T47D (cell line): ENCODE measurements at places on chromosomes 5 and 9.

DNA sequence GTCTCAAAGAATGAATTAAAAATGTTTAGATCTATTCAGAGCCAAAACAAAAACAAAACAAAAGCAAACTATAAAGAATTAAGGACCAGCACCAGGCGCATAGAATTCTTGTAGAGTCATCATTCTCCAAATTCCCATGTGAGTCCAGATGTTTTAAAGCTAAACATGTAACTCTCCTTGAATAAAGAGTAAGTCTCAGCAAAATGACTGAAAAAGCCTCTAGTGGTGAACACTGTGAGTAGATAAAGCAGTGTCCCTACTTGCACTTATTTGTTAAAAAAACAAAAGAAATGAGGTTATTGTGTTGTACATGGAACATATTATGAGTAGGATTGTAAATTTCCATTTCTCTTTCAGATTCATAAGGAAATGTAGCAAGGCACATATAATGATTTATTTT is 44.0 kb downstream of the NNT start:
- DNase-seq: no peak

DNA sequence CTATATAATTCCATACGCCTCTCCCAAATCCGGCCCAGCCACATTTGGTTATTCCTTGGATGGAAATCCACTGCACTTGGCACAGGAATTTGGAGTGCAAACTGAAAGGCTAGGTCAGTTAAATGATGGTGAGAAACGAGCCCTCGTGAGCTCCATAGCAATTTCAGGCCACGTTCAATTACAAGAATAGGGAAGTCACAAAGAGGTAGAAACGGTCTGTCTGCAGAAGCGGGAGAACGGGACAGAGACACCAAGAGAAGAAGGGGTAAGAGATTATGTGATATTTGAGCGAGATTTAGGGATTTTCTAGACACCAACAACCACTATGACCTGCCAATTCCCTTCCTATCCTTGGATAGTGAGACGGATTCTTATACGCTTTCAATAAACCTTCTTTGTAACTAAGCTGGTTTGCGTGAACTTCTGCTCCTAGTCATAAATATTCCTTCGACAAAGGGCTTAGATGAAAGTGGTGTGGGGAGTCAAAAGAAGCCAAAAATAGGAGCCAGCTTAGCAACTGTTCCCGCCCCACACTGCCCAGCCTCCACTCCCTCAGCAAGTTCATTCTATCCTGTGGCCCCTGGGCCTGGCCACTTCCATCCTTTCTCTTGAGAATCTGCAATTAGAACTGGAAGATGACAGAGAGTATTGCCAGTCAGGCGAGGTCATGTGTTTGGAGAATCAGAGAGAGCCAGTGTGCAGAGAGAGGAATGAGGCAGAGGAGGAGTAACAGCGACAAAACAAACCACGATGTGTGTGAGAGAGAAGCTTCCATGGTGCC is 118.4 kb downstream of the ZNF608 start:
- no peak for DNase-seq

DNA sequence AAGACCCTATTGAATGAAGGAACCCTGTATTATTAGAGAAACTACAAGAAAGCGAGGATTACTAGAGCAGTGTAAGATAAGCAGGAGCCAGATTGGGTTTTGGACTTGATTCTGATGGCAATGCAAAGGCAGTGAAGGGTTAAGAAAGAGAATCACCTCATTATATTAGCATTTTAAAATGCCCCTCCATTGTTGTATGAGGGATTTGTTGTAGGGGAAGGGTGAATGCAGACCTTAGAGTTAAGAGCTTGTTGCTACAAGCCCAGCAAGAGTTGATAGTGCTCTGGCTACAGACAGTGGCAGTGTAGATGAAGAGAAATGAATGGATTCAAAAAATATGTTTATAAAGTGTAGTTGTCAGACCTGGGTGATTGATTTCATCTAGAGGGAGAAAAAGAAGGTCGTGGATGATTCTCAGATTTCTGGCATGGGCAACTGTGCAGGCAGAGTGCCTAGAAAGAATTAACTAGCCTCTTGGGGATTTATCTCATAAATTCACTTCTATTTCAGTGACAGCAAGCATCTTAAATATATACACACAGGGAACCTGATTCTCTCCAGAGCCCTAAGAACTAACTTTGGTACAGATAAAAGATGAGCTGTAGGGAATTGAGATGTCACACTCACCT is 344.8 kb downstream of the ARRDC3 start:
- DNase-seq: no peak

DNA sequence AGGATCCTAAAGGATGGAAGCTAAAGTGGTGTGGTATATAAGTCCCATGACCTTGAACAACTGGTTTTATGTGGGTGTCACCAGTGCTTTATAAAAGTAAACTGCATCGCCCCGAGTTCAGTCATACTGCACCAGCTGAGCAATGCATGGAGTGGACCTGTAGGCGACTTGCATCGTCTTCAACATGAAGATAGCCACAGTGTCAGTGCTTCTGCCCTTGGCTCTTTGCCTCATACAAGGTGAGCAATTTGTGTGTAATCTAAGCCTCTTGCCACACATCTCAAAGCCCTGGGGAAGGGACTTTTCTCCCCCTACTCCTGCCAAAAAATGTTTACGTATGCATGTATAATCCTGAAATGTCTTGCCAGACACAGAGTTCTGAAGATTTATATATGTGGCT is at the start of gene SPINK5:
Gene SPINK5 (plus strand): TSS at position 120 of the 400 bp plus-strand sequence. CDS start 65 bp downstream, at position 185.
- no peak for DNase-seq

GRCh38 chr5:95620030-95620869 is at the start of gene GPR150:
TSS of gene GPR150 (plus strand) at chr5:95620087. CDS start at chr5:95620276, 189 bp downstream.
- DNase-seq: no peak

GRCh38 chr9:74125941-74126340 is 371.2 kb upstream of the RORB start:
- no peak for DNase-seq

DNA sequence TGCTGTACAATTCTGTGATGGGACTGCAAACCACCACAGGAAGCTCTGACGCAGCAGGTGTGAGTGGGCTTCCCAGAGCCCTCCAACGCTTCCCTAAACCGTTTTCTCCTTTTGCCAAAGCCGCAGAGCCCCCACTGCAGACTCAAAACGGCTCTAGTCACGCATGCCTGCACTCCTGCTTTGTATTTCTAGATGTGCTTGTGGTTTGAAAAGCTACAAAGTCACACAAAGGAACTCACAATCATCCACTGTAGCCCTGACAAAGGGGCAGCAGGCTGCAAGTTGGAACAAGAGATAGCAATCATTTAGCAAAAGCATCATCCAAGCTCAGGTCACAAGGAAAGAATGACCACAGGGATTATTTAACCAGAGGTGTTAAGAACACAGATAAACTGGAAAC is 79.3 kb downstream of the PTPN3 start:
- no peak for DNase-seq

- no peak for DNase-seq
Measured at GRCh38 chr9:79663300-79663699, 91.5 kb downstream of the TLE4 start.
